Hindlimb muscle (tissue), 1 donor: ENCODE measurements at places on chromosomes 12 and 14.

- DNase-seq = no peak
These were observed 80.1 kb upstream of the VRK1 start for GRCh38 chr14:96717116-96717515.

DNA sequence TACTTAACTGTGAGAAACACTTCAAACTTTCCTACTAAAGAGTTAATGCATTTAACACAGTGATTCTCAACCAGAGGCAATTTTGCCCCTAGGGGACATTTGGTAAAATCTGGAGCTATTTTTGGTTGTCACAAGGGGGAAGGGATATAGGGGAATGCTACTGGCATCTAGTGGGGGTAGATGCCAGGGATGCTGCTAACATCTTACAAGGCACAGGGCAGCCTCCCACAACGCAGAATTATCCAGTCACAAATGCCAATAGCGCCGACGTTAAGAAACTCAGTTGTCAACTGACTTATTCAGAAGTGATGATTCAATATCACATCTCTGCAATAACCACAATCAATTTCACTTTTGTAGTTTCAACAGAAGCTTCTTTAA lies 2.0 kb downstream of the EEA1 start:
- no peak for DNase-seq

- no peak for DNase-seq
These were observed 181.1 kb upstream of the NPAS3 start for GRCh38 chr14:32757568-32757967.

GRCh38 chr14:101632520-101632919 lies 71.2 kb downstream of the DIO3 start:
- DNase-seq = no peak

GRCh38 chr12:82842480-82842879 lies 155.8 kb downstream of the TMTC2 start:
- DNase-seq = no peak

DNA sequence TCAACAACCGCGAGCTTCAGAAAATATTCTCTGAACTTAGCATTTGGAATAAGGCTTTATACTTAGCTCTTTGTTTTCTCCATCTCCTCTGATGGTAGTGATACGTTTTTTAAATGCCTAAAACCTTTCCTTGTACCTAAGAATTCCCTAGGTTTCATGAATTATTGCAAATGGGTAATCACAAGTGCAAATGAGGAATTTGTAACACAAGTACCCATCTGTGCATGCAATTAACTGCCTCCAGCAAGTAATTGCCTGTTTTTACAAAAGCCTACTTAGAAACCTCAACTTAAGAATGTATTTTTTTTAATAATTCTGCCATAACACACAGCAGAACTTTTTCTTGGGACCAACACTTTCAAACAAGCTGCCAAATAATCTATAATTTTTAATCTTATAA lies 149.2 kb downstream of the PHLDA1 start:
- DNase-seq = no peak
